ENCODE measurements at places on chromosomes 12 and 14. TPM values are rescaled to one million over a fixed set of nuclear protein-coding genes. Genes with fewer than 3 reads are reported as not detected.

- no peak for DNase-seq
- no peaks in the 10 kb centered on the region for H3K36me3 ChIP-seq
- no peak overlapping the region for H3K4me3 ChIP-seq
Observed at GRCh38 chr12:107109726-107110719, 16.7 kb upstream of the CRY1 start.

DNA sequence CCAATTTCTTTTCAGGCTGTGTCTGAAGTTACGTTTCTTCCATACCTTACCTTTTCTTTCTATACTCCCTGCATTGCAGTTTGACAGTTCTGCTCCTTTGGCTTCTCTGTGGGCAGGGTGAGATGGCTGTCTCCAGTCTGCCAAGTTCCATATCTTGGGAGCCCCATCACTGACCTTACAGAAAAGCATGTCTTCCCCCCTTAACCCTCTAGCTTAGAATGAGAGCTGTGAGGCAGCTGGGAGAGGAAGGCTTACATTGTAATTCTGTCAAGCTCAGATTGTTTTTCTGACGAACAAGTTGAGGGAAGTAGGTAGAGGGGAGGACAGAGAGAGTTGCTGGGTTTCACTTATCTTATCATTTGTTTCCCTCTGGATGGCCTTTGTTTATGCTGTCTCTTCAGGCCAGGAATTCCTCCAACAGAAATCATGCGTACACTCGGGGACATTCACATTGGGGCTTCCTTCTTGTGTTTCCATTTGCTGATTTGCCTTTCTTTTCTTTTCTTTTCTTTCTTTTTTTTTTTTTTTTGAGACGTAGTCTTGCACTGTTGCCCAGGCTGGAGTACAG lies 9.3 kb downstream of the DAAM1 start:
- no peak for DNase-seq
- no peak overlapping the region for H3K27ac ChIP-seq

GRCh38 chr12:82425241-82425640 lies 66.9 kb downstream of the METTL25 start:
- no peak for DNase-seq
- no peak overlapping the region for H3K4me3 ChIP-seq
- H3K27me3 ChIP-seq: no peaks in the 10 kb centered on the region
- no peak overlapping the region for H3K27ac ChIP-seq
- H3K36me3 ChIP-seq: no peaks in the 10 kb centered on the region
- no peaks in the 10 kb centered on the region for H3K4me1 ChIP-seq

Gene SP1
- total RNA-seq: 102 TPM

GRCh38 chr14:30283822-30284446 lies 275.0 kb upstream of the G2E3 start:
- H3K4me1 ChIP-seq: no peaks in the 10 kb centered on the region
- no peak overlapping the region for H3K27ac ChIP-seq
- H3K27me3 ChIP-seq: no peaks in the 10 kb centered on the region
- no peak overlapping the region for H3K4me3 ChIP-seq
- DNase-seq: no peak

GRCh38 chr14:59629444-59630287 lies 53.1 kb upstream of the CCDC175 start:
- H3K4me1 ChIP-seq: peaks cover 2% of the 10 kb centered on the region
- H3K4me3 ChIP-seq: no peak overlapping the region
- H3K27me3 ChIP-seq: no peaks in the 10 kb centered on the region
- no peaks in the 10 kb centered on the region for H3K36me3 ChIP-seq

- H3K4me1 ChIP-seq: peaks cover 14% of the 10 kb centered on the region
- no peak overlapping the region for H3K4me3 ChIP-seq
- no peaks in the 10 kb centered on the region for H3K36me3 ChIP-seq
- DNase-seq: no peak
- H3K27ac ChIP-seq: no peak overlapping the region
- H3K27me3 ChIP-seq: no peaks in the 10 kb centered on the region
Observed at GRCh38 chr12:132779781-132780353, 18.2 kb upstream of the ANKLE2 start.

DNA sequence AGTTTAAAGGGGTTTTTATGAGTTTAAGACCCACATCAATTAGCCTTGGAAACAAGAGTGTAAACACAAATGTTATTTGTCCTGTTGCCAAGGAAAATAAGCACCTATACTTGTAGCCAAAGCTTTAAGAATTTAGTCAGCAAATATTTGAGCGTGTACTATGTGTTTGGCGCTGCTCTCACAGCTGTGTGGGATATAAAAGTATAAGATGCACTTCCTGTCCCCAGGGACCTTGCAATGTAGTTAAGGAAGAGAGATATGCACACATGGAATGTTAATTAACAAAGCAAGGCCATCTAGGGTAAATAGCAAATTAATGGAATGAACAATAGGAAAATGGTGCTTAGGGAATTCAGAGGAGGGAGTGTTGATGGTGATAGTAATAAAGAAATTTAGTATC lies 134.9 kb upstream of the SRRM4 start:
- no peak overlapping the region for H3K27ac ChIP-seq
- no peaks in the 10 kb centered on the region for H3K27me3 ChIP-seq
- H3K36me3 ChIP-seq: no peaks in the 10 kb centered on the region
